Stimulated activated CD8-positive, alpha-beta memory T cell treated with anti-CD3 and anti-CD28 coated beads, Interleukin-15, amount 100 ng/mL, for 48 hours (primary cell): ENCODE measurements at places on chromosomes 3 and 15.
A peak's percentile ranks its signal among the peaks of the same experiment; 100 is the strongest.

GRCh38 chr15:90579213-90579612, 49.5 kb downstream of the CRTC3 start:
- no peak for DNase-seq

DNA sequence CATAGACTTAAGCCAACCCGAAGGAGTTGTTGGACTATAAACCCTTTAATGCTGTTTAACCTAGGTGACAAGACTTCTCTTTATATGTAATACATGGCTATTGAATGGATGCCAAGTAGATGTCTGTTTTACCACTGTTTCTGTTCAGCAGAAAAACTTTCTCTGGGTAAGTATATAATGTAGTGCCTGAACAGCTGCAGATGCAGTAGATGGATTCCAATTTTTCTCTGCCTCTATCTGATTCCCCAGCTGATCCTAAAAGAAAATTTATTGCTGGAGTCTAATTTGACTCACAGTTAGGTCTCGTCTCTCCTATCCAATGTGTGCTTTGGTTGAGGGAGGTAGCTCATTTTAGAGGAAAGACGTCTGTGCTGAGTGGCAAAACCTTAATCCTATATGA, 256.5 kb upstream of the CBLB start:
- DNase-seq, result no peak

DNA sequence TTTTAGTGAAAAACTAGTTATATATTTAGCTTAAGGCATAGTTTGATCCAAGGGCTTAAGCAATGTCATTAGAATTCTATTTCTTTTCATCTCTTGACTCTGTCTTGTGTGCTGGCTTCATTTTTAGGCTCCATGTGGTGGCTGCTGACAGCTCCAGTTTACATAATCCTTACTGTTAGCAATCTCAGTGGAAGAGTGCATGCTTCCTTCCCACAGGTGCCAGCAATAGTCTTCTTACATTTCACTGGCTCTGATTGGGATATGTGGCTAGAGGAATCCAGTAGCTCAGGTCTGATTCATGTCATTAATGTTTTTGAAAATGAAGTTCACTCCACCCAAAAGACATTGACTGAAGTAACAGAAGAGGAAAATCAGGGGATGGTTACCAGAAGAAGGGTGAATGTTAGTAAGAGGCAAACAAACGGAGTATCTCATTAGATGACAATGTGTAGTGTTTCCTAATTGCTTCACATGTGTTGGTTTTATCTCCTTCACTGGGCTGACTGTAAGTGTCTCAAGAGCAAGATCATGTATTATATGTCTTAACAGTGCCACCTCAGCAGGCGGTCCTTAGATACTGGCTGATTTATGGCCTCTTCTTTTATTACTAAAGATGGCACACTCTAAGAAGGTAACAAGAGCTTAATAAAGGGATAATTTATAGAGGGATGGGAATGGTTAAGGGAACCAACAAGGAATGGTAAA, 25.6 kb upstream of the TCF12 start:
- DNase-seq, result no peak

DNA sequence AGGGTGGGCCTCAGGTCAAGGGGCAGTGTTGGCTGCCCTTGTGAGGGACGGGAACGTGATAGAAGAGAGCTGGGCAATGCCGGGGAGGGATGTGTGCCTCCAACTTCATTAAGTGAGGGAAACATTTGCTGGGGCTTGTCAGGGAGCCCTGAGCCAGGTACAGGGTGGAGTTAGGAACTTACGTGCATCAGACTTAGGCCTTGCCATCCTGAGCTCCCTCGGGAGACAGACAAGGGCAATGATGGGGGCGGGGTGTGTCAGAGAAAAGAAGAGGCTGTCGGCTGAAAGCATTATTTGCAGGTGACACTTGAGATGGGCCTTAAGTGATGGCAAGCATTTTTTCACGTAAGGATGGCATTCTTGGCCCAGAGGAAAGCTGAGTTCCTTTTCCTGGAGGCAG, 1.6 kb downstream of the FAM131A start:
- no peak for DNase-seq

GRCh38 chr15:82828075-82828474, 18.6 kb downstream of the WHAMM start:
- DNase-seq, result no peak

DNA sequence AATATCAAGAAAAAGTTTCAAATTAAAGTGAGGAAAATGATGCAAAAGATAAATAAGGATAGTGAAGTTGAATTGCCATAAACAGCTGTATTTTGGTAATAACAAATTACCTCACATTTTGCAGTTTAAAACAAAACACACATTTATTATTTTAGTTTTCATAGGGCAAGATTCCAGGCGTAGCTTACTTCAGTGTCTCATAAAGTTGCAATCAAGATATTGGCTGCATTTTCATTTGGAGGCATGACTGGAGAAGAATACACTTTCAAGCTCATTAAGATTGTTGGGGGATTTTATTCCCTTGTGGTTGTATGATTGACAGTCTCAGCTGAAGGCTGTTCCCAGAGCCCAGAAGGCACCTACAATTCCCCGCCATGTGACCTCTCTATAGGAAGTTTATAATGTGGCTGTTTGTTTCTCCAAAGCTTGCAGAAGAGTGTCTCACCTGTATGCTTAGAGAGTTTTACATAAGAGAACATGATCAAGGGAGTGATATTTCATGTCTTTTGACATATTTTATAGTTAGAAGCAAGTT, 151.4 kb downstream of the OTOL1 start:
- DNase-seq, result no peak

DNA sequence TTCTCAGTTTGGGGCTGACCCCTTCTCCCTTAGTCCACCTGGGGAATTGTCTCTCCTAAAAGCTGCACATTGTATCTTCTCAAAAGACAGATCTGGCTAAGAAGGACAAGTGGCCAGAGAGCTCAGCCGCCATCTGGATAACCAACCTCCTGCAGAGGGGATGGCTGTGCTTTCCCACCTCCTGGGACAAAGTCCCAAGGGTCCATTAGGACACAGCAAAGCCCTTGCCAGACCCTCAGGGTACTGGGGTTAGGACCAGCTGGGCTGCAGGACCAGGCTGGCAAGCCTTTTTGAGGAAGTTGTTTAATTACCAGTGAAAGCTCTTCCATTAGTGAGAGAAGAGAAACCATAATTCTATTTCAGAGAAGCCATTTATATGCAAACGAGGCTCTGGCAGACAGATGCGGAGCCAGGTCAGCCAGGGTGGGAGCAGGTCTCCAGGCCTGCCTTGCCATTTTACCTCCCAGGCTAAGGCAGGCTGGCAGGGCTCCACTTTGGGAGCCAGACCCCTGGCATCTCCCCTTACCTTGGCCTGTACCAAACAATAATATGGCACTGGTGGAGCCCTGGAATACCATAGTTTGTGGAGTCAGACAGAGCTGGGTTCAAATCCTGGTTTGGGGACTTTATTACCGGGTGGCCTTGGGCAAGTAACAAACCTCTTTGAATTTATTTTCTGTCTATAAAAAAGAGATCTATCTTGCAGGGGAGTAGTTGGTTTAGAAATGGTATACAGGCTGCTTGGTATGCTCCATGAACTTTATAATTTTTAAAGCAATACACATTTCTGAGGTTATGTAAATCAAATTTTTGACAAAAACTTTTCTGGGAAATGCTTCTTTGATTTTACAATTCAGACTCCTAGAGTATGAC, 17.9 kb downstream of the SHF start:
- DNase-seq, result no peak

GRCh38 chr15:44836094-44836493, 99.8 kb downstream of the TRIM69 start:
- no peak for DNase-seq

GRCh38 chr3:112508860-112509259, 9.6 kb upstream of the BTLA start:
- DNase-seq, result no peak

GRCh38 chr3:75012791-75013331, 398.4 kb upstream of the CNTN3 start:
- no peak for DNase-seq

- DNase-seq, result no peak
These were observed 152.8 kb downstream of the GABRG3 start for GRCh38 chr15:27123808-27124207.

DNA sequence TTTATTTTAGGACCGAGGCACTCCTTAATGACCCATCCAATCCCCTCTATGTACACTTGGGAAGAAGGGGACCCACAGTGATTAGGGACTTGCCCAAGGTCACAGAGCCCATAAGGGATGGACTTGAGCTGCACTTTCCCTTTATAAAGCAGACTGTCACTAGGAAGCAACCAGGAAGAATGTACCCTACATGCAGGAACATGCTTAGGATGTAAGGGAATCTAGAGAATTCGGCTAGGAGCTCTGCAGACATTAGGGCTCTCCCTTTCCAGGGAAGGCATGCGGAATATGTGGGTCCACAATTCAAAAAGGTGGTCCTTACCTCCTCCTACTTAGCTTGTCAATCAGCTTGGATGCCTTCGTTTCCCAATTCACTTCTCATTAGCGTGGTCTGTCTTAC, 78.7 kb downstream of the TMEM266 start:
- DNase-seq, result no peak

GRCh38 chr3:195194559-195195206, 76.3 kb downstream of the XXYLT1 start:
- DNase-seq, result no peak

- DNase-seq, result no peak
These were observed 416.1 kb downstream of the ROBO1 start for GRCh38 chr3:79351699-79352098.

GRCh38 chr3:140391061-140391460, 286.8 kb upstream of the TRIM42 start:
- DNase-seq, result no peak

- DNase-seq, result peak; percentile 20
These were observed 2.5 kb downstream of the XIRP1 start for GRCh38 chr3:39189959-39190269.

DNA sequence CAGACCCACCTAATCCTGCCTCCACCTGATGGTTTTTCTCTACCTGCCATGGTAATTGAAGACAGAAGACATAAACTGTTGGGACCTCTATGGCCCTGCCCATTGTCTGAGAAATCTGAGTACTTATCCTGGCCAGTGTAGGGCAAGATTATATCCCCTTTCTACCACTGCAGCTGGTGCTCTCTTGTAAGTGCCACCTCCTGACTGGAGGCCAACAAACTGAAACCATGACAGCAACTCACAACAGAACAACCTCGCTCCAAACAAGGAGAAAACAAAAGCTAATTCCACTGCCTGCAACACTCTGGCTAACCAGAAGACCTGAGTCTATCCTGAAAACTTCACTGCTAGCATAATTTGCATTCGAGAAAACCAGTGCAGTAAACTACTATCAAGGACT, 82.9 kb downstream of the CLDN1 start:
- no peak for DNase-seq

GRCh38 chr3:31743331-31744089, 210.8 kb downstream of the STT3B start:
- no peak for DNase-seq

- DNase-seq, result no peak
These were observed 30.7 kb upstream of the IP6K2 start for GRCh38 chr3:48747706-48748105.

GRCh38 chr15:72591361-72591760, 63.1 kb upstream of the GOLGA6B start:
- DNase-seq, result no peak

DNA sequence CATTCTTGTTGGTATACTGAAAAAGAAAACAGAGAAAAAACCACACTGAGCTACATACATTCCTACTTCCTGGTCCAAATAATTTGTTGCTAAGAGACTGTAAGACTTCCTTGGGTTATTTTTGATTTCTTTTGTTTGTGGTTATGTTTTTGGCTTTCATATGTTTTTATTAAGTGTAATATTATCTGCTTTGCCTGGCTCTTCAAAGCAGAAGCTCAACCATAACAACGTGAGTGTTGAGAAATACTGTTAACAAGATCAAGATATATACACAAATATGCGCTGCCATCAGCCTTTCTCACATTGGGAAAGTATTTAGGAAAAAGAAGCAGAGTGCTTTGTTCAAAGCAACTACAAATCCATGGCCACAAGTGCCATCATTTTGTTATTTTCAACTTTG, 556.2 kb upstream of the CBLB start:
- DNase-seq, result no peak

DNA sequence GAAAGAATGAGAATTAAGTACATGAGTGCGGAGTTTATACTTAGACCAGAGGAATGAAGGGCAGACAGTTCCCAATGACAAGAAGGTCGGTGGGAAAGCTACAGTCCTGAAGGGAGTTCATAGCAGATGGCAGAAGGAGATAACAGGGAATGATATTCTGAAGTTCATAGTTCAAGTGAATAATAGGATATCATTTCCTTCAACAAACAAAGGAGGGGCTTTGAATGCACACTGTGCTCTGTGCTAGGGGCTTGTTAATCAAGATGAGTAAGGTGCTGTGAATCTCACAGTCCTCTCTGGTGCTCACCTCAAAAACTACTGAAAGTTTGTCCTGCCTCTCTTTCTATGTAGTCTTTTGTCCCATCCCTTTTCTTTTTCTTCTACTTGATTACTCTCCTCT, 41.9 kb downstream of the SIDT1 start:
- DNase-seq, result no peak

DNA sequence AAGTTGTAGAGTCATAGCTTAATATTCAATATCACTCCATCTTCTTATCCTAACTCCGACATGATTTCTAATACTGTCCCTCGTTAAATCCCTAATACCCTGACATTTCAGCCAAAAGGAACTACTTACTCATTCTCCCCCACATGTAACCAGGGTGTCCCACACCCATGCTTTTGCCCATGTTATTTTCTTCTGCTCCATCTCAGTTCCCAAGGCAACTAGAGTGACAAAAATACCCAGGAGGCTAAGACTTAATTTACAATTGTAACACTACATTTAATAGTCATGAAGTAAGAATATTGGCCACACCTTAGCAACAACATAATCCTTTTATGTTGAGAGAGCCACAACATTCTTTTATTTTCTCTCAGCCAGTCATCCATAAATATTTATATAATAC, 248.5 kb upstream of the TGFBR2 start:
- no peak for DNase-seq

GRCh38 chr3:169627073-169627472, 36.4 kb downstream of the MECOM start:
- no peak for DNase-seq

GRCh38 chr3:182490596-182491491, 302.5 kb upstream of the ATP11B start:
- DNase-seq, result no peak

DNA sequence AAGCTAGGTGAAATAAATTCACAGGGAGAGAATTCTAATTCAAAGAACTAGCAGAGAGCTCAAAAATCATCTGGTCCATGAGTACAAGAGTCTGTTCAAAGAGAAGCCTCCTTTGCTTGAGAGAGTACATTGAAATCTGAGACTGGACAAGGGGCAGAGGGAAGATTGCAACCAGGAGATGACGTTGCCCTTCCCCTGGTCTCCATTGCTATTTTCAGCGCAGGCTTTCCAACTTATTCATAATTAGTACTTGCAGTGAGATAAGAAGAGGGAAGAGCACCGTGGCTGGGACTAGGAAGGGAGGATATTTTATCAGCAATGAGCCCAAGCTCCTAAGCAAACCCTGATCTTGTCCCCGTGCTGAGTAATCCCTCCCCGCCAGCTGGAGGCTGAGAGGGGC, 251.8 kb upstream of the RORA start:
- DNase-seq, result no peak

DNA sequence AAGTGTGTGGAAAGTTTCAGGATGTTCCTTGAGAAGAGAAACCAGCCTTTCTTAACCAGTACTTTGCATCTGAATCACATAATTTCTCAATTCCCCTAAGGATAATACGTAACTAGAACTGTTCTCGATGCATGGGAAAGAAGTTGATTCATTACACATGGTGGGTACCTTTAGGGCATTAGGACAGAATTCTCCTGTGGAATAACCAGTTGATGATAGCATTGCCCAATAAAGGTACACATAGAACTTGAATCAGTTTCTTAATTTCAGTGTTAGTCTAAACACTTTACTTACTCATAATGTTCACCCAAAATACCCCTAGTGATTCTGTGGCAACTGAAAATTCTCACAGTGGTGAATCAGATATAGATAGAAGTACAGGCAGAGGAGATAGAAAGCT, 1030.9 kb downstream of the ROBO1 start:
- no peak for DNase-seq
